Activated CD4-positive, alpha-beta T cell treated with anti-CD3 and anti-CD28 coated beads, Interleukin-10, Interleukin-2, amounts not matched to agents 100 ng/mL and 50 ng/mL, durations not matched to agents 16 hours and 8 hours (primary cell): ENCODE measurements at places on chromosomes 5 and 9.

GRCh38 chr5:80406980-80407734 lies 707 bp upstream of the ZFYVE16 start:
- DNase-seq = peak; percentile 8

GRCh38 chr5:80206282-80206681 lies 49.6 kb downstream of the SERINC5 start:
- no peak for DNase-seq

DNA sequence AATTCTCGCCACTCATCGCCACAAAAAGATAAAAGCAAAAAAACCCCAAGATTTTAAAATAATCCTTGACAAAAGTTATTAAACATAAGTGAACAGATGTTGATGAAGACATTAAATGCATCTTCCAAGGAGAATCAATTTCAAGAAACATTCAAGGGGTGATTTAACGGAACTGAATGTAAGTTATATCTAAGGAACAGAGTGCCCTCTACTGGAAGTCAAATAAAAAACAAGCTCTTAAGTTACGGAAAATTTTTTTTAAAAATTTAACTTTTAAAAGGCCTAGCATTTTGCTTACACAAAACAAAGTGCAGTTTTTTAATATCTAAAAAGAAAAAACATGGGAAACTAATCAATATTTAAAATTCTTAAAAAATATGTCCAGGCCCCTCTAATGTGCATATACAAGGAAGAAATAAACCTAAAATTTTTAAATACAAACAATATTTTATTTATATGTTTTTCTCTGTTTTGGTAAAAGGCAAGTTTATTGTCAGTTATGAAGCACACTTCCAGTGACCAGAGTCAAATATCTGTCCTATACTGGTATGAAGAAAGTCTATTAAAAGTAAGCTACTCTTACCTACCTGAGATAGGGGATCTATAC lies 28.0 kb downstream of the TEX10 start:
- DNase-seq = peak; percentile 22

DNA sequence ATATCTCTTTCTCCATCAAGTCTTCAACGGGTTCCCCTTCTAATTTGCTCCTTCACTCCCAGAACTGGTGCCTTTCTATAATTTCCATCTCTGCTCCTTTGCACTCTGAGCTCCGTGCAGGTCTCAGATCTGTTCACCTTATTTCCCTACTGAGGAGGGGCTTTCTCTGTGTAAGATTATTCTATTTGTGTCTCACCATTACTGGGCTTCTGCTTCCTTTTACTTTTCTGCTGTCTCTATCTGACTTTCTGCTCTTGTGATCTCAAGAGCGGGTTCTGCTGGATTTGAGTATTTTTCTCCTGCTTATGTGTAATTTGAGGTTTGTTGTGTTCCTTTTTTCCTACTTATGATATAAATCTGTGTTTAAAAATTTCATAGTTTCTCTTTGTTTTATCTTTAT lies 117.5 kb downstream of the PCSK5 start:
- DNase-seq = no peak

- no peak for DNase-seq
These were observed 117.4 kb downstream of the NPR3 start for GRCh38 chr5:32828492-32828891.

GRCh38 chr5:160240350-160240749 lies 11.0 kb downstream of the FABP6 start:
- no peak for DNase-seq

DNA sequence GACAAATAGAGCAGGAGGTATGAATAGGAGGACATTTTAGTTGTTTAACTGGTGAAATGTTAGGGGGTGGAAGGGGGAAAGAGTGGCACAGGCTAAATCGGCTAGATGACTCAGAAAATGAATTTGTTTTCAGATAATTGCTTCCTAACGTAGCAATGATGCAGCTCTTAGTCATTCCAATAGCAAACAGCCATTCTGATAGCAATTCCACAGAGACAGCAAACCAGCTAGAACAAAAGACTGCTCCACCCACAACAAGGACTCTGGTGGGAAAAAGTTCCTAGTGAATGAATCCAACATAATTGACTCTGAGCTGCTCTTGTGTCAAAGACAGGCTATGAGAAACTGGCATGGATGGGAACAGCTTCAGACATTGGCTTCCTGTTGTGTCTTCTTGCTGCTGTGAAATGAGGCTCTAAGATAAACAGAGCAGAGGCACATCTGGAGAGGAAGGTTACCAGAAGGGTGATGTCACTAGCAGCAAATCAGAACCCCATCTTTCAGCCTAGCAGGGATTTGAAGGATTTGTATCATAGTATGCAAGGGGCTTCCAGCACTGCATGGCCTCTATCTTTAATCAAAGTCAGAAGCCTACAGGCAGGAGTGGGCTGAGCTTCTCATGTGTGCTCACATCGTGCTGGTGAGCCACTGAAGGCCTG lies 28.1 kb upstream of the F2RL1 start:
- DNase-seq = peak; percentile 81

DNA sequence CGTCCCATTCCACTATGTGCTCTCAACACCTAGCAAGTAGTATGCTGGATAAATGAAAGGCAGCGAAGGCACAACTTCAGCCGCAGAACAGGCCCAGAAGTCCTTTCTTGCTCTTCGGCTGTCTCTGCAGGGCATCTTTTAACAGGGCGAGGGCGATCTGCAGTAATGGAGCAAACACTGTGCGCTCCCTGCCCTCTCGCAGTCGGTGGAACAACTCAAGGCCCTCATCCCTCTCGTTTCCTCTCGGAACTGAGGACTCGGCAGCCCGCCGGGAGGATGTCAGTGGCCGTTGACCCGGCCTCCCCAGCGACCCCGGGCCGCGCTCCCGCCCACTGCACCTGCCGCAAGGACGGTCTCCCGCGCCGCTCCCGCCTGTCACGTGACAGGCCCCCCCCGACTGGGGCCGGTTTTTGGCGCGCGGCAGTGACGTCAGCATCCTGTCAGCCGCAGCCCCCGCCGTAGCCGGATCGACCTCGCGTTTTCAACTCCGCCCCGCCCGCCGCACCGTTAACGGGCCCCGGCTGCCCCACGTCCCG lies 1.1 kb downstream of the ZNF367 start:
- peak; percentile 93 for DNase-seq

GRCh38 chr5:164934561-164934960 lies 1429.1 kb downstream of the MAT2B start:
- no peak for DNase-seq

GRCh38 chr9:6334305-6334704 lies 6.1 kb downstream of the TPD52L3 start:
- DNase-seq = no peak

- DNase-seq = no peak
These were observed 311.0 kb downstream of the TMEM167A start for GRCh38 chr5:82766206-82766605.

GRCh38 chr9:113178087-113178486 lies 27.3 kb downstream of the SLC31A2 start:
- no peak for DNase-seq

GRCh38 chr9:13444245-13445102 lies 165.0 kb upstream of the MPDZ start:
- DNase-seq = no peak

- peak; percentile 43 for DNase-seq
These were observed 44.4 kb upstream of the AFAP1L1 start for GRCh38 chr5:149227168-149227826.

- DNase-seq = peak; percentile 36
These were observed 25.8 kb downstream of the CAST start for GRCh38 chr5:96687812-96688453.

DNA sequence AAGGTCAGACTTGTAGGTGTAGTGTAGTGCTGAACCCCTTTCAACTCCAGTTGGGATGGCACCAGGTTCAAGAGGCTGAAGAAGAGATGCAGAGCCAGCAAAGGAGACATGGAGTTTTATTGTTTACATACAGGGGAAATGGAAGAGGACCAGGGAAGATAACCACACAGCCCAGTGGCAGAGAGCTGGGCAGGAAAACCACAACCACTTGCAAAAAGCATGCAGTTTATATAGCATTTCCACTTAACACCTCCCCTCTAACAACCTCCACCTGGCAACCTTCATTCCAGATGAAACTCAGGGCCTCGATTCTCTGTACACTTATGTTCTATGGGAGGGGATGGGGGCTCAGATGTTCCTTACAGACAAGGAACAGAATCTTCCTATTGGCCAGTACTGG lies 56.9 kb downstream of the SNX24 start:
- DNase-seq = no peak

- no peak for DNase-seq
These were observed 2.1 kb upstream of the NIPBL start for GRCh38 chr5:36874465-36874864.

GRCh38 chr5:13567819-13568218 lies 376.7 kb downstream of the DNAH5 start:
- DNase-seq = no peak

GRCh38 chr9:90124961-90125360 lies 517.7 kb downstream of the DIRAS2 start:
- no peak for DNase-seq

DNA sequence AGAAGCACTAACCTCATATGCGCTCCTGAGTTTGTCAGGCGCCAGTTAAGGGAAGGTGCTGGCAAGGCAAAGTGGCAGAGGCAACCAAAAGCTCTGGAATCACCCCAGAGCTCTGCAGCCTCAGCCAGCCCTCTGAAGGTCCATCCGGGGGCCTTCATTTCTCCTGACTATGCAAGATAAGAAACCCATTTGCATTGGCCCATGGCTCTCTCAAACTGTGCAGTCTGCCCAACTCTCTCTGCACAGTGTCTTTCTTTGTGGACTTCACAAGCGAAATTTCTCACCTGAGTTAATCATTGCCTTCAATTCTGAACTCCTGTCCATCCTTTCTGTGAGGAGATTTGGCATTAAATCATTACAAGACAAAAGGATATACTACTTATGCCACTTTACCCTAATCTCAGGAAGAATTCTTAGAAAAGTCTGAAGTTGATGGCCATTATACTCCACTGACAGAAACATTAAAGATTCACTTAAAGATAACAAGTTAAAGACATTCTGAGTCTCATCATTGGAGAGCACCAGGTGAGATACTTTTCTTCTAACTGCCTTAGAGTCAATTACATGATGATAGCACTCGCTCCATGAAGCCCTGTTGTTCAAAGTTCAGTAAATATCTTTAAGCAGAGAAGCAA lies 235.6 kb downstream of the SPOCK1 start:
- no peak for DNase-seq

- peak; percentile 45 for DNase-seq
These were observed 220.0 kb downstream of the PDE4D start for GRCh38 chr5:59673438-59674058.

DNA sequence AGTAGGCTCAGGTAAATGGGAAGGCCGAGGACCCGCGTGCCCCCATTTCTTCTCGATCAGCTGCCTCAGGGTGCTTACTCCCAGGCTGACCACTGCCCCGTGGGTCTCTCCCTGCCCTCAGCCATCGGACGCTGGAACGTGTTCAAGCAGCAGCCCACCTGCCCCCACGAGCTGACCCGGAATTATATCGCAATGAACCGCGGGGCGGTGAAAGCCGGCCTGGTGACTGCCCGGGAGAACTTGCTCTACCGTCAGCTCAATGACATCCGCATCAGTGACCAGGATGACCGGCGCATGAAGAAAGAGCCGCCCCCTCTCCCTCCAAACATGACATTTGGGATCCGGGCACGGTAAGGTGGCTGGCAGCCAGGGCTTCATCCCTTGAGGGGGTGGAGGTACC lies 83.2 kb upstream of the BARHL1 start:
- no peak for DNase-seq

DNA sequence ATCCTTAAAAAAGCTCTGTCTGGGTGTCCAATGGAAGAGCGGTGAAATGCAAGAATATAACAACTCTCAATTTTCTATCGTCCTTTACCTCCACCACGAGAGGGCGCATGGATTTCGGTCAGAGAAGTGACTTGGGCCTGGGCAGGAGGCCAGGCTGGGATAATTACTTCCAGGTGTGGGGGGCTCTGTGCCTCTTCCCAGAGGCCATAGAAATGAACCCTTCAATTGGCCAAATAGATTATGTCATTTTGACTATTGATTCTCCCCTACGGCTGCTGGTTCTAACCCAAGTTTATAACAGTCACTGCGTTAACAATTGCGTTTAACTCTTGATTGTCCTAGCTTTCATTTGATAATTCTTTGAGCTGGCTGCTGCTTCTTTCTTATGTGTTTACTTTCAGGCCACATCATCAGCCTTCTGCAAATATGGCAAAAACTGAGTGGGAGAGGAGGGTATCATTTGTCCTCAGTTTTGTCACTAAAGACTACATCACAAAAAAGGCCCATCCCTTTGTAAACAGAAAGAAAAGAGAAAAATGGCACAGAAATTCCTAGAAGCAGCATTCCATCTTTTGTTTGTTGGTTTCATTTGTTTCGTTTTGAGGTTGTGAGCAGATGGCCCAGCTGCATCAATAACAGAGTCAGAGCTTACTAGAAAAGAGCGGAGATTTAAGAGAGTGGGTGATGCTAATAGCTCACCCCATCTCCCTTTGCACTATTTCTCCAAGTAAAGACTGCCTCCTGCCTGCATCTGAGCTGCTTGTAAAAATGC lies 45.4 kb upstream of the ZFR start:
- peak; percentile 75 for DNase-seq

- no peak for DNase-seq
These were observed 32.0 kb downstream of the PLAC8L1 start for GRCh38 chr5:146073239-146073900.

- DNase-seq = no peak
These were observed 11.5 kb downstream of the SQSTM1 start for GRCh38 chr5:179832039-179832745.

DNA sequence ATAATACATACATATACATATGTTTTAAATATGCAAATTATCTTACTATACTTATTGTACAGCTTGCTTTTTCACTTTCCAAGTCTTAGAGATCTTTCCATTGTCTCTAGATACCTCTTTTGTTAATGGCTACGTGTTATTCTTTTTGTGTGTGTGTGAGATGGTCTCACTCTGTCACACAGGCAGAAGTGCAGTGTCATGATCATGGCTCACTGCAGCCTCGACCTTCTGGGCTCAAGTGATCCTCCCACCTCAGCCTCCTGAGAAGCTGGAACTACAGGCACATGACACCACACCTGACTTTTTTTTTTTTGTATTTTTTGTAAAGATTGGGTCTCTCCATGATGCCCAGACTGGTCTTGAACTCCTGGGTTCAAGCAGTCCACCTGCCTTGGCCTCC lies 2.8 kb downstream of the OSMR start:
- no peak for DNase-seq

DNA sequence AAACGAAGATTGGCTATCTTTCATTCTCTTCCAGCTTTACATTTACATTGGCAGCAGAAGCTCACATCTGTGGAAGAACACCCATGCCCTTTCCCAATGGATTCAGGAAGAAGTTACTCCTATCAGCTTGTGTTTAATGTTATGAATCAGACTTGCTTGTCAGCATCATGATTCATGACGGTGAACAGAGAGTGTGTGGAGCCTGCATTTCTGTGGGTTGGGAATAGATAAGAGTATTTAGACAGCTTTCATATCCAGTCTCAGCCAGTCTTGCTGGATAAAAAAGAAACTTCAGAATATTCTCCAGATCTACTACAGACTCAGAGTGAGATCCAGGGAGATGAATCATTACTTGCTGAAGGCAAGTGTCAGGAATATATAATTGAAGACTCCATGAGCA lies 812.9 kb upstream of the ZNF608 start:
- no peak for DNase-seq
